Sigmoid colon (tissue), 7 donors: ENCODE measurements at places on chromosomes 13 and 19. TPM values are rescaled to one million over a fixed set of nuclear protein-coding genes. Genes with fewer than 3 reads are reported as not detected.

DNA sequence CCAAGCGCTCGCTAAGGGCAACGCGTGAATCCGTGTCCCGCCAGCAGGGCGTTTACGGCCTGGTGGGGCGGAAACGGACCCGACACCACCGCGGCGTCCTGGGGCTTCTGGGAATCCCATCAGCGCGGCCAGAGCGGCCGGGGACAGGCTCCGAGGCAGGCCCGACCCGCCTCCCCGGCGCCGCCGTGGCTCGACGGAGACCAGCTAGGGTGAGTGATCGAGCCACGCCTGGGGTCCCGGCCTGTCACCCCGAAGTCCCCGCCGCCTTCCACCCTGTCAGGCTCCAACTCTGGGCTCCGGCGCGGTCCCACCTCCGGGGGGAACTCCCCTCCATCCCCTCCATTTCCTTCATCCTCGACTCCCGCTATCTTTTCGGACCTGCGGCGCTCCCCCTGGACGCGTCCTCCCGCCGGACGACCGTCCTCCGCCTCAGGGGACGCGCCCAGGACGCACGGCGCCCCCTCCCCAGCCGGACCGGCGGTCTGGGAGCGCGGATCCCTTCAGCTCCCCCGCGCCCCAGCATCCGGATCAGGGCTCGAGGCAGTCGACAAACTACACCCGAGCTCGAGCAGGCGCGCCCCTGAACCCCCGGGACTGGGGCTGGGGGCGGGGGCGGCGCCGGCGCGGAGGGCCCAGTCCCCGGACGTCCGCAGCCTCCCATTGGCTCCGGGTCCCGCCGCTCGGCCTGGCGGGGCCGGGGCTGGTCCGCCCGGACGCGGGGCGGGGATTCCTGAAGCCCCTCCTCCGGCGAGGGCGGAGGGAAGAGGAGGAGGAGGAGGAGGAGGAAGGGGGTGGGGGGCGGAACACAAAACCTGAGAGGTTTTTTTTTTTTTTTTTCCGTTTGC lies 638 bp upstream of the BICRA start:
- no peaks in the 10 kb centered on the region for H3K4me1 ChIP-seq
- peak overlapping the region; percentile 98 for H3K4me3 ChIP-seq
- H3K27me3 ChIP-seq = no peaks in the 10 kb centered on the region
- H3K36me3 ChIP-seq = no peaks in the 10 kb centered on the region

GRCh38 chr13:72850959-72851677 lies 69.2 kb downstream of the PIBF1 start:
- no peak overlapping the region for H3K4me3 ChIP-seq
- H3K27ac ChIP-seq = no peak overlapping the region
- H3K4me1 ChIP-seq = no peaks in the 10 kb centered on the region
- no peaks in the 10 kb centered on the region for H3K36me3 ChIP-seq

DNA sequence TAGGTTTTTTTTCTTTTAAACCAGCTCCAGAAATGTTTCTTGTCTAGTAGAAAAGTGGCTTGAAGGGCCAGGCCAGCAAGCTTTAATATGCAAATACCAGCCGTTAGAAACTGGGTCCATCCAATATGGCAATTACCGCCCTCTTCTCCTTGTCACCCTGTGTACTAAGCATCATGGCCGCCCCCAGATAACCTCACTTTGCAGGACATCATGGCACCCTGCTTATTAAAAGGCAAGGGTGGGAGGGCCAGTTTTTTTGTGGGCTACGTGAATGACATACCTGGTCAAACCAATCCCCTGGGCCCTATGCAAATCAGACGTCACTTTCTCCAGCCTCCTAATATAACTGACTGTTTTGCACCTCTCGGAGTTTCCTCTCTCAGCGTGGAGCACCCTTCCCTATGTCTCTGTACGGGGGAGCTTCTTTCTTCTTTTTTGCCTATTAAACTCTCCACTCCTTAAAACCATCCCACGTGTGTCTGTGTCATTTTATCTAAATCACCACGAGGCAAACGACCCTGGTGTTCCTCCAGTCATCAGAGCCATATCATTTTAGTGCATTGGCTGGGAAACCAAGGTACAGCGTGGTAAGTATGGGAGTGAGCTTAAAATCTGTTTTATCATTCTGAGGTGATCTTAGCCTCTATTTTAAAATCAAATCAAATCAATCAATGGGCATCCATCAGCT lies 27.7 kb downstream of the OXGR1 start:
- no peak overlapping the region for H3K27ac ChIP-seq
- H3K36me3 ChIP-seq = no peaks in the 10 kb centered on the region
- no peaks in the 10 kb centered on the region for H3K4me1 ChIP-seq
- H3K27me3 ChIP-seq = no peaks in the 10 kb centered on the region
- no peak for DNase-seq

The KLK13 gene
- polyA plus RNA-seq = not detected

The LRRC4B gene
- polyA plus RNA-seq = 2.8 TPM
